ENCODE measurements at places on chromosomes 1 and 21.

- DNase-seq, result no peak
Observed at GRCh38 chr21:15138490-15138889, 73.7 kb upstream of the NRIP1 start.

- no peak for DNase-seq
Observed at GRCh38 chr1:6360517-6361070, 33.0 kb downstream of the ACOT7 start.

DNA sequence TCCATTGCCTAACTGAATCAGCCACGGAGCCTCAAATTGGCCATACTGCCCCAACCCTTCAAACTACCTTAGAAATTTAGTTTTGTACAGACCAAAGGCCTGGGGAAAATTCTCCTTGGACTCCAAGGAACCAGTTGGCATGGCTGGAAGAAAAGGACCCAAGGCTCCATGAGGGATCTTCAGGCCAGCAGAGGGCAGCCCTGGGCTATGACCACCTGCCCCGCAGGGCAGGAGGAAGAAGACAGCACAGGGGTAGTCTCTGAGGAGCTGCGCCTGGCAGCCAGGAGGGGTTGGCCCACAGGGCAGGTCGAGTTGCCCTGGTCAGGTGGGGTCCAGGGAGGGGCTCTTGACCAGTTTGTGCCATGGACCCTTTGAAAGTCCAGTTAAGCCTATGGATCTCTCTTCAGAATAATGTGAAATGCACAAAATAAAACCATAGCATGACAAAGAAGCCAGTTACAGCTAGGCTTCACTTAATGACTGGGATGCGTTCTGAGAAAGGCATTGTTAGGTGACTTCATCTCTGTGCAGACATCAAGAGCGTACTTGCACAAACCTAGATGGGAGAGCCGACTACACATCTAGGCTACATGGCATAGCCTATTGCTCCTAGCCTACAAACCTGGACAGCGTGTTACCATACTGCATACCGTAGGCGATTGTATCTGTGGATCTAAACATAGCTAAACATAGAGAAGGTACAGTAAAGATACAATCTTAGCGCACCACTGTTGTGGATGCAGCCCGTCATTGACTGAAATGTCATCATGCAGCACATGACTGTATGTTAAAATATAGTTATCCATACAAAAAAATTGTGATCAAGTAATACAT, 26.1 kb downstream of the CACNA1S start:
- DNase-seq, result peak; percentile 31

DNA sequence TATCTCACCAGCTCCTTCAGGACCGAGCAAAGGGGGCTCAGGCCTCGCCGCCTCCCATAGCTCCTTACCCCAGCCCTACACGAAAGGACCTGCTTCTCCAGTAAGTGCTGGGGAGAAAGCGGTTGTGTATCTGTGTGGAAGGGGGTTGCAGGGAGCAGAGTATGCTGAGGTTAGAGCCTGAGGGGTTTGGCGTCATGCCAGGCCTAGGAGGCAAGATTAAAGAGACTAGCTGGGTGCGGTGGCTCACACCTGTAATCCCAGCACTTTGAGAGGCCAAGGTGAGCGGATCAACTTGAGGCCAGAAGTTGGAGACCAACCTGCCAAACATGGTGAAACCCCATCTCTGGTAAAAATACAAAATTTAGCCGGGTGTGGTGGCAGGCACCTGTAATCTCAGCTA, 14.1 kb upstream of the RASSF5 start:
- DNase-seq, result no peak

- no peak for DNase-seq
Observed at GRCh38 chr1:163290025-163290640, 31.6 kb upstream of the NUF2 start.

DNA sequence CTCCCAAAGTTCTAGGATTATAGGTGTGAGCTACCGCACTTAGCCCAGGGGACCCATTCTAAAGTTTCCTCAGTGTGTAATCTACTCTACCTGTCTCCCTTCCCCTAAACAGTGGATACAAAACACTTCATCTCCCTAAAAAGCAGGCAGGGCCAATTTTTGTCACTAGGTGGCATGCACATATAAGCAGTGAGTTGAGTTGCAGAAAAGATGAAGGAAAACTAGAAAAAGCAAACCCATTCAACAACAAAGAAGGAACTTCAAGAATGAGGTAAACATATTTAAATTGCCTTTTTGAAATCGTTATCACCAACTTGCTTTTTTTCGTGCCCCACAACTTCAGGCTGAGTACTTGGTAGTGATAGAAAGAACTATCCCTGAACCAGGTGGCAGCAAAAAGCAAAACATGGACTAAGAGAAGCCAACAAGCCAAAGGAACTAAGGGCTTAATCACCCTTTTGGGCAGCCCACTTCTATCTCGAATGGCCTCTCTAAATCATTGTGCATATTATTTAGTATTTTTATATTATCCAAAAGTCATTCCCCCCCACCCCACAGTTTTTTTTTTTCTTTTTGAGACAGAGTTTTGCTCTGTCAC, 19.7 kb upstream of the ALDH9A1 start:
- DNase-seq, result no peak

GRCh38 chr1:35046730-35047129, 15.0 kb upstream of the ZMYM6 start:
- no peak for DNase-seq

GRCh38 chr21:45270306-45270821, 17.3 kb downstream of the POFUT2 start:
- DNase-seq, result no peak

DNA sequence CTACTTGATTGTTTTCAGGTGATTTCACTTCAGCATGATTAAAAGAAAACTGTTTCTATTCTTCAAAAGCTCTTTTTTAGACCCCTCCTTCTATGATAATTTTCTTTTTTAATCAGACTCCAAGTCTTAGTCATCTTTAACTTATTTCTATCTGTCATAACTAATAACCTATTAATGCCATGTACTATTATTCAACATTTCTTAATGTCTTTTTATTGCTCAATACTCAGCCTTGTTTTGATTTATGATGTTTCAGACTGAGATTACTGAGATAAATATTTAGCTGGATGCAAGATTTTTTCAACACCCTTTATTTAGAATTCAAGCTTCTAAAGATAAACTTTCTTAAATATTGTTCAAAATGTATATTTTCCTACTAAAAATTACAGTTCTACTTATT, 53.6 kb downstream of the ATP6V1G3 start:
- no peak for DNase-seq

- peak; percentile 46 for DNase-seq
Observed at GRCh38 chr1:93625582-93626327, 55.9 kb downstream of the BCAR3 start.

GRCh38 chr21:20618878-20619277, 379.3 kb upstream of the NCAM2 start:
- no peak for DNase-seq

GRCh38 chr1:220732137-220732536, 16.0 kb upstream of the MTARC2 start:
- no peak for DNase-seq
